ENCODE measurements at places on chromosomes 1 and 21. TPM values are rescaled to one million over a fixed set of nuclear protein-coding genes. Genes with fewer than 3 reads are reported as not detected.

GRCh38 chr1:211708926-211709325 lies 33.5 kb upstream of the NEK2 start:
- no peak overlapping the region for H3K4me3 ChIP-seq
- H3K27me3 ChIP-seq: no peaks in the 10 kb centered on the region
- H3K4me1 ChIP-seq: no peaks in the 10 kb centered on the region
- H3K27ac ChIP-seq: no peak overlapping the region
- DNase-seq: no peak

DNA sequence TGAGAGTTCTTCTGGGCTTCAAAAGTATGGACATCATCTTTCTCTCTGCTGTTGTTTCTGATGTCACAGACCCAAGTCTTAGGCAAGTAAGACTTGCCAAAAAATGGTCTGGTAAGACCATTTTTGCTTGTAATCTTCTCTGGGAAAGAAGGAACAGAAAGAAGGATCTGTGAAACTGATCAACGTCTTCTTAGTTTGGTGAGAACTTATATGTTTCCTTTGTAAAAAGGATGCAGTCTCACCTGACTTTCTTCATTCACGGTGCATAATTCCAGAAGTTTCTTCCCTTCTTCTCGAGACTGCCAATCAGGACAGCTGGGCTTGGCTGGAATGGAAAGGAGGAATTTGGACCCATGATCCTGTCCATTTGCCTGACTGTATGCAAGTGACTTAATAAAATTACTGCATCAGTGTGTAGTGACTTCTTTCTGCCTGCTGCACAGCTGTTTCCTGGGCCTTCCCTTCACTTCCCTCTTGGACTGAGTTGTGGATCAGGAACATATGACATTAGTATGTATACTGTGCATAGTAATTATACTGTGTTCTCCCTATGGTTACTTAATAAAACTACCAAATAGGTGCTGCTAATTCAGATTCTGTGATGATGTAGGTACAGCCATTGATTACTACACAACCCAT lies 7.6 kb upstream of the DENND1B start:
- no peaks in the 10 kb centered on the region for H3K36me3 ChIP-seq
- H3K27me3 ChIP-seq: no peaks in the 10 kb centered on the region
- H3K27ac ChIP-seq: no peak overlapping the region

SLC44A3 gene
- 3.7 TPM for total RNA-seq

DNA sequence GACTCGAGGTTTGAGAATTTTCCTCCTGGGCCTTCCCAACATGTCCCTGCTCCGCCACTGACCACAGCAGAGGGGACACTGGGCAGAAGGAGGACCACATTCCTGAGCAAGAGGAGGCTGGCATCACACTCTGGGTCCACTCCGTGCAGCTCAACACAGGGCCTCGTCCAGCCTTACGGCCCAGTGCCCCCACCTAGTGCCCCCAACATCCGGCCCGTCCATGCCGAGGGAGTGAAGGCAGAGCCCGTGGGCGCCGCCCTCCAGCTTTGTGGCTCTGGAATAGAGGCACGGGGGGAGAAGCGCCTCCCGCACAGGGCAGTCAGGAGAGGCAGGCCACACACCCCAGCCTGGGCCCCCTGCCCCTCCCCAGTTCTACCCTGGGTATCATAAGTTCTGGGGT lies 158.3 kb downstream of the NPHP4 start:
- H3K27ac ChIP-seq: no peak overlapping the region
- DNase-seq: no peak
- H3K4me3 ChIP-seq: no peak overlapping the region
- no peaks in the 10 kb centered on the region for H3K36me3 ChIP-seq
- H3K27me3 ChIP-seq: no peaks in the 10 kb centered on the region

All from thoracic aorta (tissue), 2 donors.